Activated B cell treated with CpG ODN at 0.5 μM for 24 hours (primary cell): ENCODE measurements at places on chromosomes 3 and 15.

DNA sequence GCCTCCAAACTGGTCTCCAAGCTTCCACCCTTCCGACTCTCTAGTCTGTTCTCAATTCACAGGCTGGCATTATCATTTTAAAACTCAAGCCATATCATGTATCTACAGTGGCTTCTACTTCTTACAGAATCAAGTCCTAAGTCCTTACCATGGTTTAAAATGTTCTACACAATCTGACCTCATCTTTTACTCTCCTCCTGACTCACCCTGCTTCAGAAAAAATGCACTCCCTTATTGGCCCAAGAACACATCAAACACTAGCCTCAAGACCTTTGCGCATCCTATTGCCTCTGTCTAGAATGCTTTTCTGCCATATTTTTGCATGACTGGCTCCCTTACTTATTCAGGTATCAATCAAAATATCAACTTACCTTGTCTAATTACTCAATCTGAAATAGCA is 11.0 kb downstream of the MRPL3 start:
- DNase-seq, result no peak

DNA sequence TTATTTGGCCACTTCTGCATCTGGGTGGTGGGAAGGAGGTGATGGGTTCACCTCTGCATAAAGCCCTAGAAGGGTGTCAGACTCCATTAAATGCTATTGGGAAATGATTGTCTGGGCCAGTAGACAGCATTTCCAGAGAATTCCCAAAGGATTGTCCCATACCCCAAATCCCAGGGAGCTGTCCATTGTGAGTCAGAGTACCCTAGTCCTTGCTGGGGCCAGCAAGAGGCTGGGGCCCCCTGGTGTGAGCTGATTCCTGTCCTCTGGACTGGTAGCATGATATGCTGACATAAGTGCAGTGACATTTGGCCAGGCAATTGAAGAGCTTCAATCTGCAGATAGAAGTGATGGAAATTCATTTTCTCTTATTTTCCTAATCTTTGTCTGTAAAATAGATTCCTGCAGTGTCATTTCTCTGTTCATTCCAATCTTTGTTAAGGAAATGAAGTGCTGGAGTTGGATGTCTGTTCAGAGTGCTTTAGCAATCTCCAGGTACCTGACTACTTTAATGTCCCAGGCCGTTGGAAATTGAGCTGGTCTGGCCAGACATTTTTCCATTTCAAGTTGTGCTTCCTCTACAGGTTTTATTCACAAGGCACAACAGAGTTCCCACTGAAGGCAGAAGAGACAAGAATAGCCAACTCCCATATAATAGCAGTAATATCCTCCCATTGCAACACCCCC is 91.2 kb downstream of the RPLP1 start:
- no peak for DNase-seq

DNA sequence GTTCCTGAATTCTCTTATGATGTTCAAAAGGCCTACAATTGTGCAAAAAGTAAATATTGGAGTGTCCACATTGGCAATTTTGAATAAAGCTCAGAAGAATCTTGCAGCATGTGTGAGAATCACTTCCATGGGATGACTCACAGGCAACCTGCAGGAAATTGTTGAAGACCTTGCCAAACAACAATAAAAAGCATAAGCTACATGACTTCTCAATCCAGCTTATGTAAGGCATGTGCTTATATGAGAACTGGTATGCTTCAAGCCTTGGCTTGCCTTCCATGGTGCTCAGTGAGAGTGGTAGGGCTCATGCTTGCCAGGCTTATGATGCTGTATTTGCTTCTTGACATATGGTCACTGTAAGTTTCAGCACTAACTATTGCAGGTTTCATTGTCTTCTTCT is 18.4 kb upstream of the BCHE start:
- DNase-seq, result no peak

- no peak for DNase-seq
These were observed 190.7 kb downstream of the TNIK start for GRCh38 chr3:171269542-171269941.

GRCh38 chr3:69420781-69421520 is 35.1 kb upstream of the FRMD4B start:
- no peak for DNase-seq

- DNase-seq, result no peak
These were observed 9.4 kb downstream of the PTPRG start for GRCh38 chr3:61570813-61571212.

DNA sequence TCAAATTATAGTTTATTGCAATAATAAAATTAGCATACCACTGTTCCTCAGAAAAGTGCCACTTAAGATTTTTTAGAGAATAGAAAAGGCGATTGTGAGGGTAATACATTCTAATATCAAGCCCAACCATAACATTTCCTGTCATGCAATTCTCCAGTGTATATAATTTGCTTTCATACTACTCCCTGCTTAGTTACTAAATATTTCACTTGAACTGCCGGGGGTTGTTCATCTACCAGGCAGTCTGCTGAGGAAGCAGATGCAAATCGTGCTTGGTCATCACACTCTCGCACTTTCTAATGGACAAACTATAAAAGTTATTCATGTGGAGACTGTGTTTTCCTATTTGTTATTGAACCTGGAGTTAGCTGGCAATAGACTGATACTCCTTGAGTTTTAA is 645.6 kb upstream of the CBLB start:
- DNase-seq, result no peak

GRCh38 chr3:72391659-72392058 is 456.6 kb downstream of the SHQ1 start:
- no peak for DNase-seq

- DNase-seq, result no peak
These were observed 70.6 kb downstream of the ACAP2 start for GRCh38 chr3:195372220-195372619.

DNA sequence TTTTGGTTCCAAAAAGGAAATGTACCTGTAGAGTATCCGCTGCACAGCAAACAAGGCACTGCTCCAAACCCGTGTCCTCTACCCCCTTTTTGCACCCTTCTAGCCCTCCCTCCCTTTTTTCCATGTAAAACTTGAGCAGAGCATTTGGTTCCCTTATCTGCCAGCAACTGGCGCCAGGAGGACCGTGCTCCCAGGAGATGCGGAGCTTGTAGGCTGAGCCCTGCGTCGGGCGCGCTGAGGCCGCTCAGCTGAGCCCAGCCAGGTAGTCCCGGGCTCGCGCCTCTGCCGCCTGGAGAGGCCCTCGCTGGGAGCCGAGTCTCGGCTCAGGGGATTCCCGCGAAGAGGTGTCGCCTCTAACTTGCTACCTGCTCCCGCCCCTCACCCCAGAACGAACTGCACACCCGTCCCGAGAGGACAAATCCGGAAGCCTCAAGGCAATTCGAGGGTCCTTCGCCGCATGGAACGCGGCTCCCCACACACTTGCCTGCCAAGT is 575 bp downstream of the TRPM7 start:
- DNase-seq, result no peak

- no peak for DNase-seq
These were observed 53.7 kb upstream of the MAGI1 start for GRCh38 chr3:66092175-66092995.

DNA sequence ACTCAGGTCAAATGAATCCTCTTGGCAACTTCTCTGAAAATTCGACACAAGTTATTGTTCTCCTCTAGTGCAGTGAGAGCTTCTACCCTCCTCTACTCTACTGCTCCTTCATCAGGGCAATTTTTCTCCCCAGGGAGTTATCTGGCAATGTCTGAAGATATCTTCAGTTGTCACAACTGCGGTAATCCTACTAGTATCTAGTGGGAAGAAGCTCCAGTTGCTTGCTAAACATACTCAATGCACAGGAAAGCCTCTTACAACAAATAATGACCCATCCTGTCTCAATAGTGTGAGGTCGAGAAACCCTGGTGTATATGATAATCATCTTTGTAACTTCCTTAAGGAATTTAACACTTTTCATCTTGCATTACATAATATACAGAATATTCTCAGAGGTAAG is 1147.6 kb downstream of the IGSF11 start:
- DNase-seq, result no peak

DNA sequence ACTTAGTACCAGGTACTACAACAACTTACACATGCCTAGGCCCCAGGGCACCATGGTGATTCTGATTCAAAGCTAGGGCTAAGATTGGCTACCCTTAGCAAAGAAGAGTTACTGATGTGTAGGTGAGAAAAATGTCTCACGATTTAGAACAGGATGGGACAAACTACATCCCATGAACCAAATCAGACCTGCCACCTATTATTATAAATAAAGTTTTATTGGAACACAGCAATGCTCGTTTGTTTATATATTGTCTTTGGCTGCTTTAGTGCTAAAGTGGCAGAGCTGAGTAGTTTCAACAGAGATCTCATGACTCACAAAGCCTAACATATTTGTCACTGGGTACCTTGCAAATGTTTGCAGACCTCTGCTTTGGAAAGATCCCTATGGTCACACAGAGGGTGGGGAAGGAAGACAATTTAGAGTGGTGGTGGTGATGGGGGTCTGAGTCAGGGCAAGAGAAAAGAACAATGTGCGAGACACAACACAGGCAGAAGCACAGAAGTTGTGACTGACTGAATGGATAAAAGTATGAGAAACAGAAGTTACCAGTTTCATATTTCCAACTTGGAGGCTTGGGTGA is 770.6 kb upstream of the CFAP20DC start:
- no peak for DNase-seq

DNA sequence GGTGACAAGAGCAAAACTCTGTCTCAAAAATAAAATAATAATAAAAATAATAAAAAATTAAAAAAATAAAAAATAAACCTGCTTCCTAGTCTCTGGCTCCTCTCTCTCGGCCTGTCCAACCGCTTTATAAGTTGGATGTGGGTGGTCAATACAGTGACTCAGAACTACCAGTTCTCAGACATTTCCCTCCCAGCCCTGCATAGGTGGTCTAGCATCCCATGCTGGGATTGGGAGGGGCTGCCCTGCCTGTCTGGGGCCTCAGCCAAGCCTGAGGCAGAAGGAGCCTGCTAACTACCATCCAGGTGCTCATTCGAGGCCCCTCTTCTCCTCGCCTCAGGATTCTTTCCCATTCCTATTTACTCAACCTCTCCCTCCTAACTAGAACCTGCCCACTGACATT is 33.3 kb upstream of the BLM start:
- no peak for DNase-seq

- DNase-seq, result no peak
These were observed 23.7 kb downstream of the CNTN3 start for GRCh38 chr3:74590620-74591262.

- DNase-seq, result no peak
These were observed 103.0 kb downstream of the RPL22L1 start for GRCh38 chr3:170766823-170767575.

GRCh38 chr3:27653803-27654558 is 68.1 kb downstream of the EOMES start:
- no peak for DNase-seq

- no peak for DNase-seq
These were observed 92.3 kb downstream of the MAGI1 start for GRCh38 chr3:65946438-65946837.

DNA sequence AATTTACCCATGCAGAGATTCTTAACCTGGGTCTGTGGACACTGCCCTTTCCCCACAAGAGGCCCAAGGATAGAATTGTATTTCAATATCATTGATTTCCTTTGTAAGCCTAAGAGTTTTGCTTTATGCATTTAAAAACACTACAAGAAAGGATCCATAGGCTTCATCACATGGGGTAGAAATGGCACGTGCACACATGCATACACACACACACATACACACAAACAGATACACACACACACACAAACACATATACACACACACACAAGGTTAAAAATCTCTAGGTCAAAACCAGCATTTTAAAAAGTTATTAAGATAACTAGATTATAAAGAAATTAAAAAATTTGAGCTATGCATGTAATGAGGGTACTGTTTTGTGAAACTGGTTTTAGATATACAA is 35.5 kb upstream of the CD47 start:
- no peak for DNase-seq

DNA sequence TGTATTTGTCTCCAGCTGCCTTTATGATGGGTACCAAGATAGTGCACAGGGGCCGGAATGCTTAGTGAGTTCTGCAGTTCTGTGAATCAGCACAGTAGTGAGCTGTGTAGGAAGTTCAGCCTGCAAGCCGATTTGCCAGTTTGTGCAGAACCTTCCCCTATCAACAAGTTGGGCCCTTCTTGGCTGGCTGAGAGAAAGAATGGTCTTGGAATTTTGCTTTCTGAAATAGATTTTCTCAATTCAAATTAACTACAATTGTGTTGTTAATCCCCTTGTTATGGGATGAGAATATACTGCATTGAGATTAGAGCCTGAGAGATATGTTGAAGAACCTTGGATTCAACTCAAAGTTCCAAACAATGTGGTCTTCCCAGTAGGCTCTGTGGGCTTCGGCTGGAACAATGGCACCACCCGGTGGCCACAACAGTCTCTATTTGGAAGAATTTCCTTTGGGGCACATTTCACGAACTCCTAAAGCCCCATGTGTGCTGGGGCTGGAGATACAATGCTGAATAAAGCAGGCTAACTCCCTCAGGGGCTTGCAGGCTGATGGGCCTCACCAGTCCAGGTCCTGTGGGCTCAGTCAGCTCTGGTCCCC is 59.1 kb downstream of the TRIM42 start:
- DNase-seq, result no peak

DNA sequence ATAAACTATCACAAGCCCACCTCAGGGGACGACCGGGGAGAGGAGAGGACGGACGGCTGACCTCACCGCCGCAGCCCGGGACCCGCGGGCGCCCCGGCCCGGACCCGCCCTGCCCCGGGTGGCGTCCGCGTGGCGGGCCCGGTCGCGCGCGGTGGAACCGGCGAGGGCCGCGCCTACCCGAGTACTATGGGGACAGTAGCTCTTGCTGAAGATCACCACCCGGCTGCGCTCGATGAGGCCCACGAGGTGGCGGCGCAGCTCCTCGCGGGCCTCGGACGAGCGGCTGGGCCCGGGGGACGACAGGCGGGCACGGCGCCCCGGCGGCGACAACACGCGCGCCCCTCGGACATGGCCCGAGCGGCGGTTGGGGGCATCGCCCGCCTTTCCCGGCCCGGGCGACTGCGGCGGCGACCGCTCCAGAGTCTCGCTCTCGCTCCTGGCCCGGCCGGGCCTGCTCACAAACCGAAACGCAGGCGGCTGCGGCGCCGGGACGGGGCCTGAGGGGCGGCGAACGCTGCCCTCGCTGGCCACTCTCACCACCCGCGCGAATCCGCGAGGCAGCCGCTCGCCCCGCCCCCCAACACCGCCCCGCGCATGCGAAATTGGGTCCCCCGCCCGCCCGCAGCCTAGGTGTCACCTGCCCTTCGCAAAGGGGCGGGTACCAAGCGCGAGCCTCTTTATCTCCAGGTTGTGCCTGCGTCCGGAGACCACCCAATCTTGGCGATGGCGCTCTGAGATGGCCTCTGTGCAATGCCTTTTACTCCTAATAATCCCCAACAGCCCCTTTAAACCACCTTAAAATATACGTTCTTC is at the start of gene TXNRD3:
Gene TXNRD3, minus strand, starts transcription at position 554 of the 813 bp plus-strand sequence.
- peak; percentile 43 for DNase-seq

DNA sequence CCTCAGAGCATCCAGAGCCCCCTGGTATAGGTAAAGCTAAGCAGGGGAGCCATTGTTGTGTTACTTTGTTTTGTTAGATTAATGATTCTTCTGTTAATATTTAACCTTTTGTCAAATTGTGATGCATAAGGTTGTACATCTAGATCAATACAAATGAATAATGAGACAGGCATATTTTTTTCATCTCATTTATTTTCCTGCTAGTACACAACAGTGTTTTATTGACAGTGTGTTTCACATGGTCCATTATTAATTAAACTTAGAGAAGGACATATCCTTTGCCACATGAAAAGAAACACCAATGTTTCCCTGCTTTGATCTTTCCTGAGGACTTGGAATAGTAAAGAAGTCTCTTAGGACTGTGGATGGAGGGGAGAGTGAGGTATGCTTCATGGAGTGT is 543.6 kb upstream of the CFAP20DC start:
- DNase-seq, result no peak

GRCh38 chr15:59550530-59550929 is 61.1 kb upstream of the GCNT3 start:
- DNase-seq, result no peak
